Naive B cell (primary cell): ENCODE measurements at places on chromosomes 4 and X.

GRCh38 chrX:28590396-28590795 lies 3.1 kb downstream of the IL1RAPL1 start:
- no peak for DNase-seq

DNA sequence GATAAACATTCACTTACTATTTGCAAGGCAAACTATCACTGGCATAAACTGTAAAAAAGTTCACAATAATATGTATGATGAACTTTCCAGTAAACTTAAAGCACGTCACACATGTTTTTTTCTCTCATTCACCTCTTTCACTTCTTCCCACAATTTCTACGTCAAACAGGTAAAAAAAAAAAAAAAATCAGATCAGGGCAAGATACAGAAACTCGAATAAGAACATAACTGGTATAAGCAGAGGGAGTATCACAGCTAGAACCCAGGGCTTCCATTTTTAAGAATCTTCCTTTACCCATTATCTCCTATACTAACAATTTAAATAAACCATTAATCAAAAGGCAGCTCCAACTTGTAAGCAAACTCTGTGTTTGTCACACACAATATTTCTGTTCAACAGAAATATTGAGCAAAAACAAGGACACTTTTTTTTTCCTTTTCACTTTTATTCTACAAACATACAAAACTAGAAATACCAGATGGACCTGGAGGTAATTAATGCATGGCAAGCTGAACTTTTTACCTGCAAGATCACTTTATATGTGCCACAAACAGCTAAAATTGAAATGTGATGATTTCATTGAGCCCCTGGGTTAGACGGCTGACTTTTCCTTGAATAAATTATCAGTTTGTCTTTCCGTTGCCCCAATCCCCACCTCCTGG lies 47.5 kb upstream of the NSUN7 start:
- DNase-seq: no peak

DNA sequence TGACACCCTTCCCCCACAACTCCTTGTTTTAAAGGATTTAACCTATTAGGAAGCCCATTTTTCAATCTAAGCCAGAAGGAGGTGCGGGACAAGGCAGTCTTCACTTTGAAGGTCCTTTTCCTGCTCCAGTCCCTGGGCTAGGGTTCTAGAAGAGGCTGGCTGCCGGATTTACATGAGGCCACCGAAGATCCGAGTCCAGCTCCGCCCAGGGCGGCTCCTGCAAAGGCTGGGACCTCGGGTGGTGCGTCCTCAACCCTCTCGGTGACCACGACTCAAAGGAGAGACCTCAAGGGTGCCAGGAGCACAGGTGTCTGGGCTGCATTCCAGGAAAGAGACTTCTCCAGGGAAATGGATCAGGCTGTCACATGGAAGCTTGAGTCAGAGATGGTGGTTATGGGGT lies 471.6 kb downstream of the PCDH19 start:
- DNase-seq: no peak

GRCh38 chr4:130395871-130396270 lies 1299.9 kb downstream of the C4orf33 start:
- DNase-seq: no peak

DNA sequence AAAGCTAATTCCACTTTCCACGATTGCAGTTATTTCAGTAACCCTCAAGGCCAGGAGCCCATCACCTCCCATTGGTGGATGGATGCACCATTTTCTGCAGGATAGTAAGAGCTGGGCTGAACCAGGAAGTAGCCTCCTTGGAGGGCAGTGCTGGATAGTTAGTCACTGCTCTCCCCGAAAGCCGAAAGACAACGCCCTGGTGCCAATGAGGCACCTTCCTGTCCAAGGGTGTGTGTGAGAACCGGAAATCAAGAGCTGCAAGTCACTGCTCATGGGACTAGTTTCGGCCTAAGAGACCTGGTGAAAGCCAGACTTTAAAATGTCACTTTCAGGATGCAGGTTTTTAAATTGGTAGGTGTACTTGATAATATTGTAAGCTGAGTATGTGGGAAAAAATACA lies 203.8 kb upstream of the HS3ST1 start:
- DNase-seq: no peak

DNA sequence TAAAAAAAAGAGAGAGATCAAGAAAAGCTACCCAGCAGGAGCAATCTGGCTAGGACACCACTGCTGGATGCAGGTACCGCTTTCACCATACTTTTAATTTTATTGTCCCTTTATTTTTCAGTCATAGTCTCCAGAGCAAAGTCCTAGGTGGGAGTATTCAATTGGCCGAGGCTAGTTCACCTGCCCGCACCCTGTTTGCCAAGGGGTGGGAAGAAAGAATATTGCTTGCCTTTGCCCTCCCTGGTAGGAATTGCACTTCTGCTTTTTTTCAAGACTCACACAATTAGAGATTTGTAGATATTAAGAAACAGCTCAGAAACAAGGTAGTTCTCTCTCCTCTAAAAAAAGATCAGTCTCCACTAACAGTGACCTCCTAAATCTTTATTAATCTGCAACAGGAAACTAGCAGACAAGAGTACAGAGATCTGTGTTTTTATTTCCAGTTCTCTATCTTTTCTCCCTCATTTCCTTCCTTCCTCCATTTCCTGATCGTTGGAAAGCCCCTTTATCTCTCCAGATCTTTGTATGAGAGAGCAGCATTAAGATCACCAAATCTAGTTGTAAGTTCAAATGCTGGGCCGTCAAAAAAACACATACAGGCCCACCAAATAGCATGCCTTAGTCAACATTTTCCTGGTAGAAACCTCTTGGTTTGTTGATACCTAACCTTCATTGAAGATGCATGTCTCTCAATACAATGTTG lies 9.4 kb upstream of the RPGR start:
- DNase-seq: no peak

- DNase-seq: no peak
These were observed 251.0 kb downstream of the KCNIP4 start for GRCh38 chr4:21697583-21697982.

- DNase-seq: no peak
These were observed 90.7 kb upstream of the DCLK2 start for GRCh38 chr4:149987330-149988086.

DNA sequence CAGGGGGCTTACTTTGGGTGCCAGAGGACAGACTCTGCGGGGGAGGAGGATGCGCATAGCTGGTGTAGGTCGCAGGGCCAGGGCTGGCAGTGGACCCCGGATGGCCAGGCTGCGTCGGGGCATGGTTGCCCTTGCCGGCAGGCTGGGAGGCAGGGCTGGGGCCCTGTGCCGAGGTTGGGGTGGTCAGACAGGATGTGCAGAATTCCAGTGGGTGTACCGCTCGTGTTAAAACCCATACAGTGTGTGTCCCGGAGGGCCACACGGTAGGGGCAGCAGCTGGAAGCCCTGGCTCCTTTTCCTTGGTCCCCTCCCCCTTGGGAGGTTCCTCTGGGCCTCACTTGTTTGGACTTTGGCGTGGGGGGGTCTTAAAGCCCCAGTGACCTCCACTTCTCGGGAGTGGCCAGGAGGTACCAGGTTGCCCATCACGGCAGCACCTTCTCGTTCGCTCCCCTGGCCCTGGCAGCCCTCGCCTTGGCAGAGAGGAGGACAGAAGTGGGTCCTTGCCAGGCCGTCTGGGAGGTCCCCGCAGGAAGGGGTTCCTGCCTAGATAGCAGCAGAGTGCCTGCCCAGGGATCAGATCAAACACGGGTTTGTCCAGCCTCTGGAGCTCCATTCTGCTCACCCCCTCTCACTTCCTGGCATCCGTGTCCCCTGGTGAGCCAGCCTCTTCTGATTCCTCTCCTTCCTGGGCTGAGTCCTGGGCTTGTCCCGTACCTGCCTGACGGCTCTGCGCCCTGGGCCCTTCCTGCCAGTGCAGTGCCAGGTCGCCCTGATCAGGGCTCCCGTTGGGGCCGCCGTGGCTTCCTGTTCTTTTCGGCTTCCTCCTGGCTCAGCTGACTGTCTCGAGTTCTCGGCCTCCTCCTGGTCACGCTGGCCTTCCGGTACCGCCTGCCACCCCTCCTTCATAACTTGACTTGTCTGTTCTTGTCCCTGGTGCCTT lies 56.7 kb upstream of the HGFAC start:
- DNase-seq: no peak

DNA sequence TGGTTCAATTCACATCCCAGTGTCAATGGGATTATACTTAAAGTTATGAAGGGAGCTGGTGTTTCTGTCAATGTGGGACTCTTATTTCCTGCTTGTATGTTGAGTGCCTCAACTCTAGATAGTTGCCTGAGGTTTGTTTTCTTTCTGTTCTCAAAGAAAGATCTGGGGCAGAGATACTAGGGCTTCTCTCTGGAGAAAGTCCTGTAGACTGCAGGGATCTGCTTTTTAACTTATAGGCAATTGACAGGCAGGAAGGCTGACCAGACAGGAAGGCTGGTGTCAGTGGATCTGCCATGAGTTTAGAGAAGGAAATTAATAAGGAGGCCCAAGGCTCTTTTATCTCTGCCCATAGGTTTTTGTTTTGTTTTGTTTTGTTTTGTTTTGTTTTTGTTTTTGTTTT lies 64.0 kb upstream of the PRKX start:
- DNase-seq: no peak

DNA sequence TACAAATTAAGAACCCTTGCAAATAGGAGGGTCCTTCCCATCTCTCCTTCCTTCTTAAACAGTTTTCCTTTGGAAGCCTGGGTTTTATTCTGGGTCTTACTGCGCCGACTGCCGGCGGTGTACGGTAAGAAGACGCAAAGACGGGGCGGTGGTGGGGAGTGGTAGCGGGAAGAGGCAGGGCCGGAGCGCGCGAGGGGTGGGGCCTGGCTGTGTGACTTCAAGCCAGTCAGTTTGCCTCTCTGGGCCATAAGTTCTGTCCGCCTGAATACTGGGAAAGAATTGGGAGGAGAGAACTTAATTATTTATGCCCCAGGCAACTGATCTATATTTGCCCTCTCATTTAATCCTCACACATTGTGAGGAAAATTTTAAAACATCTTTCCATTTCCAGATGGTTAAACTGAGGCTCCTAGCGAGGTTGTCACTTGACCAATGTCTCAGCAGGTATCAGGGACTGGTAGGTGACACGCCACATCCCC lies 726 bp upstream of the KANTR start:
- peak; percentile 54 for DNase-seq

- no peak for DNase-seq
These were observed 71.8 kb downstream of the FBXO8 start for GRCh38 chr4:174211622-174212044.

DNA sequence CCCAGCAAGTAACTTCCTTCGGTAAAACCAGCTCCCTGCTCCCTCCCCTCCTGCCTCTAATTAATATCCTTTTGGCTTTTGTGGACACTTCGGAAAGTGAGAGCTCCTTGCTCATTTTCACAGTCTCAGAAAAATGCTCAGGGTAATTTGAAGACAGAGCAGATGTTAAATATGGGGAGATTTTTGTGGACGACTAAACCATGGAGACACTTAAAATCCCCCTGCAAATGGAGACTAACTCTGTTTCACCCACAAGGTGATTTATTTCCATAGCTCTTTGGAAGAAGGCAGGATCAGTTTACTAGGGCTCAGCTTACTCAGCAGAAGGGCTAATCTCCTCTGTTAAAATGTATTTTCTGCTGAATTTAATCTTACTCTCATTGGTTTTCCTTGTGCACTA lies 12.2 kb upstream of the AMOT start:
- no peak for DNase-seq

GRCh38 chr4:81712714-81713113 lies 241.0 kb upstream of the RASGEF1B start:
- DNase-seq: no peak

DNA sequence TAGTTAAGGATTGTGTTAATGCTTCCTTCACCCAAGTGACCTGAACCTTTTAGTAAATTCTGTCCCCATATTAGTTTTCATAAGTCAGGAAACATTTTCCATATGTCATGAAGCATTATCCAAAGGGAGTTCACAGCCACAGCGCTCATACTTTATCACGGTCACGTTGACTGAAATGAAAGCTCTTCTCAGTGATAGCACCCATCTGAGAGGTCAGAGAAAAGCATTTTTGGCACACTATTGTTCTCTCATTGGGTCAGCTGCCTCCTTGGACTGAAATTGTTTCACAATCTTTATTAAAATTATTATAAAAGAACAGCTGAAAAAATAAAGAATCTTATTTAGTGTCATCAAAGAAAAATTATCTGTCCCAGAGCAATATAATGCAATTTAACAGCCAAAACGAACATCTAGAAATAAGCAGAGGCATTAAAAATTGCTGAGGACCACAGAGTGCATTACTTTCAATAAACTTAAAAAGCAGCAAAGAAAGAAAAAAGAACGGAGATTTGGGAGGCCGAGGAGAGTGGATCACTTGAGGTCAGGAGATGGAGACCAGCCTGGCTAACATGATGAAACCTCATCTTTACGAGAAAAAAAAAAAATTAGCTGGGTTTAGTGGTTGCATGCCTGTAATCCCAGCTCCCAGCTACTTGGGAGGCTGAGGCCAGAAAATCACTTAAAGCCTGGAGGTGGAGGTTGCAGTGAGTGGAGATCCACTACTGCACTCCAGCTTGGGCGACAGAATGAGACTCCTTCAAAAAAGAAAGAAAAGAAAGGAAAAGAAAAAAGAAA lies 680.8 kb upstream of the FAM241A start:
- no peak for DNase-seq

DNA sequence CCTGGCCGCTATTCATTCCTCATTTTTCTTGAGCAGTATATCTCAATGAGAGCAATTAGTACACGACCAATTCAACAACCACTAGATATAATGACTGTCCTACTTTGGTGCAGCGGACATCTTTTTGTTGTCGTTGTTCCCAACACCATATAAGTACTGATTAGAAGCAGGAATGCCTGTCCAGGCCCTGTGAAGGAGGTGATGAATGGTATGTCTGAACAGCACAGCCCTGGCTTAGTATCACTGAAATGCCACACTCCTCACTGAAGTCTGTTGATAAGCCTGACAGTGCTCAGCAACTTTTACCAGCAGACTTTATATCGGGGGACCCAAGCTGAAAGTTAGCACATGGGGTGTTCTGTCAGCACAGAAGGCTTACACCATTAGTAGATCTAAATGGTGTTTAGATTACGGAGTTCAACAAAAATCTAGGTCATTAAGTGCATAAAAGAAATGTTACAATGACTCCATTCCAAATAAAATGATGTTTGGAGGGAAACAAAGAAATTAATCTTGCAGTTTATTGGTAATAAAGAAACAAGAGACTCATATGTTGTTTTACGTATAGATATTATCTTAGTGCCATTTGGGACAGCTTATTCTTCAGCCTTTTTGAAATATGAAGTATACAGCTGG lies 228.3 kb upstream of the TTC29 start:
- DNase-seq: no peak

- DNase-seq: no peak
These were observed 400.3 kb upstream of the CT83 start for GRCh38 chrX:116863029-116863428.

DNA sequence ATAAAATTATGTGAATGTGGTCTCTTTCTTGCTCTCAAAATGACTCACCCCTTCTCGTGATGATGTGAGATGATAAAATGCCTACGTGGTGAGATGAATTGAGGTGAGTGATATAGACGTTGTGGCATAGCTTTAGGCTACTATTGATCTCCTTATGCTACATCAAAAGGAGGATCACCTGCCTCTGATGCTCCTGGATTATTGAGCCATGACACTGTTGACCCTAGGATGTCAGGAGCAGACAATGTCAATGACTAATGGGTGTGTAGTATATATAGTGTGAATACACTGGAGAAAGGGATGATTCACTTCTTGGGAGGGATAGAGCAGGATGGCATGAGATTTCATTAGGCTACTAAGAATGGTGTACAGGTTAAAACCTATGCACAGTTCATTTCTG lies 210.7 kb upstream of the PRPS2 start:
- no peak for DNase-seq

GRCh38 chrX:153600921-153601320 lies 2.0 kb upstream of the CCNQ start:
- no peak for DNase-seq
